GM10248 (cell line): ENCODE measurements at places on chromosomes 11 and 22.

GRCh38 chr11:8325591-8326304 is 62.1 kb upstream of the LMO1 start:
- no peak for DNase-seq

- no peak for DNase-seq
These were observed 117.3 kb downstream of the RASSF10 start for GRCh38 chr11:13126430-13126829.

DNA sequence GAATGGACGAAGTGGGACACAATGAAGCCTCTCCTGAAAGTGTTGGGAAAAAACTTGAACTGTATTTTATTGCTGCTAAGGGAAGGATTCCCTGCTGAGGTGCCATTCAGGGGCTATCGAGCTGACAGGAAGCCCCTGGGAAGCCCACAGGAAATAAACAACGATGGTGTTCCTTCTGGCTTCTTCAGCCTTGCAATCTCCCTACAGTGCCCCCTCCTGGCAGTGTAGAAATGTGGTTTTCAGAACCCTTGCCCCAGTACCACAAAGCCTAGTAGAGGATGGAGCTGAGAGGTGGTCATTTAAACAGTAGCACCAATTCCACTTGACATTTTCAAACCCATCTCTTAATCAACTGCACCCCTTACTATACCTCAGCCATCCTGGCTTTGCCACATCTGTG is 676.7 kb upstream of the ARHGAP42 start:
- DNase-seq = no peak

- DNase-seq = no peak
These were observed 78.9 kb downstream of the ZBTB16 start for GRCh38 chr11:114138411-114138810.

- DNase-seq = no peak
These were observed 2.3 kb upstream of the IL17REL start for GRCh38 chr22:50014655-50015401.

DNA sequence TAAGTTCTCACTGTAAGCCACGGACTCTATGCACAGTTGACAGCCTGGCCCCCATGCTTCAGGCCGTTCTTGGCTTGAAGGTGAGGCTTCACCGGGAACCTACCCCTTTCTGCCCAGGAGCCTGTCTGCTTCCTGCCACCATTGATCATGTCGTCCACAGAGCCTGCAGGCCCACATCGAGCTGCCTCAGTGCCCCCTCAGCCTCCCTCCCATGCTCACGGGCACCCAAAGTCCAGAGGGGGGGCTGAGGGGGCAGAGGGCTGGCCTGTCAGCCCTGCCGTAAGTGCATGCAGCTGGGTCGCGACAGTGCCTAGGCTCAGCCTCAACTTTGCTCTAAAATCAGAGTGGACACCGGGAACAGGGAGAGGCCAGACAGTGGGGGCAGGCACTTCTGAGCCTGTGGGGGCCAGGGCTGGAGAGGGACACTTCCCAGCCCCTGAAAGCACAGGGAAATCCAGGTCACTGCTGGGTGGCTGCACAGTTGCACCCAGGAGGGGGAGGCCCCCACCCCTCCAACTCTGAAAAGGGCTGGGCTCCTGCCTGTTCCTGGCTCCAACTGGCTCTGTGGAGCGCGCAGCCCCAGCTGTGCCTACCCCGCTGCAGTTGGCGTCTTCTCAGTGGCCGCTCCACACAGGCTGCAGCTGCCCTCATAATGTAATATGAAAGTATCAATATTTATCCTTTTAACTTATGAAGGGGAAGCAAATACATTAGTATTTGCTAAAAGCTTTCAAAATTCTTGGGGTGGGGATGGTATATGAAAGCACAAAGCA is 598.6 kb downstream of the DLG2 start:
- no peak for DNase-seq

DNA sequence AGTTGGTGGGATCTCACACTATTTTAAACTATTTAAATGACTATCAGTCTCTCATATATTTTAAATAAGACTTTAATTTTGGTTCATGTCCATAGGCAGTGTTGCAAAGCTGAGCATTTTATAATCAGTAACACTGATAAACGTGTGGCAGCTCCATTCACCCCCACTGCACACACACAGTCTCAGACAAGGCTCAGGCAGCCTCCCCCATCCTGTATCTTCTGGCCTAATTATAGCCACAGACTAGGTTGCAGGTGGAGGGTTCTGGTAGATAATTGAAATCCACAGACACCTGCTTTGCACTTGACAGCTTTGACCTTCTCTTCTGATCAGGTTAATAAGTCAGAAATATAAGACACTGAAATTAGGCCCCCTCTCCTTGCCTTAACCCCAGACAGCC is 118.5 kb upstream of the LDLRAD3 start:
- no peak for DNase-seq

GRCh38 chr22:27138471-27138870 is 481.1 kb downstream of the MIAT start:
- DNase-seq = no peak

DNA sequence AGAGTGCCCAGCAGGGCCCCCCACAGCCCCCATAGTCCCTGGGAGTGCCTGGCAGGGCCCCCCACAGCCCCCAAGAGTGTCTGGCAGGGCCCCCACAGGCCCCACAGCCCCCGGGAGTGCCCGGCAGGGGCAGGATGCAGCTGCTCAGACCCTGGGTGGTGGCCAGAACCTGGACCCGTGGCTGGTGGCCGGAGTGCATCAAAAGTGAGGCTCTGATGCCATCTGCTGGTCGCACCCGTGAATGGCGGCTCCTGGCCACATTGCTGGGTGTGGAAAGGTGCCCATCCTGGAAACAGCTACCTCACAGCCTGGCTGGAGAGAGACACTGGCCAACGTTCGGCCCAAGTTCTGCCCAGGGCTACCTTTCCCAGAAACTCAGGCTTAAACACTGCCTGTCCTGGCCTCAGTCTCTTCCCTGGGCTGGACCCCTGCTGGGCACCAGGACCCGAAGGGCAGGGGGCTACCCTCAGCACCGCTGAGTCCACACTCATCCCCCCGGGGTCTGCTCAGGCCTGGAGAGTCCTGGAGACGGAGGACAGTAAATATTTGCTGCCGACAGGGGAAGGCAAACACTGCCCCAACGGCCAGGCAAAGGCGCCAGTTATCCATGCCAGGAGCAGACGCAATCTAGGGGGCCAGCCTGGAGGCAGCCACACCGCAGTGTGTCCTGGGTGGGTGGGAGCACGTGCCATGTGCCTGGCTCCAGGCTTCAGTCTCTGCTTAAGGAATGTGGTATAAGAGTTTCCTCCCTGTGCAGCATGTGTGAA is 4.4 kb downstream of the INS start:
- peak; percentile 82 for DNase-seq

GRCh38 chr11:117600234-117600783 is 196.7 kb downstream of the DSCAML1 start:
- DNase-seq = no peak

DNA sequence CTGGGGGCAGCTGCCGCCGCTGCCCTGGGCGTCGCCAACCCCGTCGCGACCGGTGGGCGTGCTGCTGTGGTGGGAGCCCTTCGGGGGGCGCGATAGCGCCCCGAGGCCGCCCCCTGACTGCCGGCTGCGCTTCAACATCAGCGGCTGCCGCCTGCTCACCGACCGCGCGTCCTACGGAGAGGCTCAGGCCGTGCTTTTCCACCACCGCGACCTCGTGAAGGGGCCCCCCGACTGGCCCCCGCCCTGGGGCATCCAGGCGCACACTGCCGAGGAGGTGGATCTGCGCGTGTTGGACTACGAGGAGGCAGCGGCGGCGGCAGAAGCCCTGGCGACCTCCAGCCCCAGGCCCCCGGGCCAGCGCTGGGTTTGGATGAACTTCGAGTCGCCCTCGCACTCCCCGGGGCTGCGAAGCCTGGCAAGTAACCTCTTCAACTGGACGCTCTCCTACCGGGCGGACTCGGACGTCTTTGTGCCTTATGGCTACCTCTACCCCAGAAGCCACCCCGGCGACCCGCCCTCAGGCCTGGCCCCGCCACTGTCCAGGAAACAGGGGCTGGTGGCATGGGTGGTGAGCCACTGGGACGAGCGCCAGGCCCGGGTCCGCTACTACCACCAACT is 1.0 kb downstream of the FUT4 start:
- DNase-seq = no peak

DNA sequence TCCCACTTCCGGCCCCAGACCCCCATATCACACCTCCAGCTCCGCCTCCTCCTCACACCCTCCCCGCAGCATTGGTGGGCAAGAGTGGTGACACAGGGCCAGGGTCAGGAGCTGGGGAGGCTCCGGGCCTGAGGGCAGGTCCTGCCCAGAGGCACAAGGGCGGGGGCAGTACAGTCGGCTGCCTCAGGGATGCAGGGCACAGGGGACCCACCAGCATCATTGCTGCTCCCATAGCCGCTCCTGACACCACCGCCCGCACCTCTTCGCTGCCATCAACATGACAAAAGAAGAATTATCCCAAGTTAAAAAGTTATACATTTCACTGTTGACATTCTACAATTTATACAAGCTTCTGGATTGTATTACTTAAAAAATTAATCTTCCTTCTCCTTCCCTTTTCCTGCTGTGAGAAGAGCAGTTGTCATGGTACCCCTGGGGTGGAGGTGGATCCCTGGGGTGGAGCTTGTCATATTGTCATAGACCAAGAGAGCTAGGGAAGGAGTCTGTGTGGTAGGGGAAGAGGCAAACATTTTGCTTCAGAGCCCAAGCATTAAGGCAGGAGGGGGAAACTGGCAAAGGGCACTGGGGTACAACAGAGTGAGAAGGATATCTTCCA is 4.1 kb downstream of the SBF2 start:
- no peak for DNase-seq

- DNase-seq = peak; percentile 89
These were observed 88.1 kb downstream of the KCNQ1 start for GRCh38 chr11:2532704-2533586.

DNA sequence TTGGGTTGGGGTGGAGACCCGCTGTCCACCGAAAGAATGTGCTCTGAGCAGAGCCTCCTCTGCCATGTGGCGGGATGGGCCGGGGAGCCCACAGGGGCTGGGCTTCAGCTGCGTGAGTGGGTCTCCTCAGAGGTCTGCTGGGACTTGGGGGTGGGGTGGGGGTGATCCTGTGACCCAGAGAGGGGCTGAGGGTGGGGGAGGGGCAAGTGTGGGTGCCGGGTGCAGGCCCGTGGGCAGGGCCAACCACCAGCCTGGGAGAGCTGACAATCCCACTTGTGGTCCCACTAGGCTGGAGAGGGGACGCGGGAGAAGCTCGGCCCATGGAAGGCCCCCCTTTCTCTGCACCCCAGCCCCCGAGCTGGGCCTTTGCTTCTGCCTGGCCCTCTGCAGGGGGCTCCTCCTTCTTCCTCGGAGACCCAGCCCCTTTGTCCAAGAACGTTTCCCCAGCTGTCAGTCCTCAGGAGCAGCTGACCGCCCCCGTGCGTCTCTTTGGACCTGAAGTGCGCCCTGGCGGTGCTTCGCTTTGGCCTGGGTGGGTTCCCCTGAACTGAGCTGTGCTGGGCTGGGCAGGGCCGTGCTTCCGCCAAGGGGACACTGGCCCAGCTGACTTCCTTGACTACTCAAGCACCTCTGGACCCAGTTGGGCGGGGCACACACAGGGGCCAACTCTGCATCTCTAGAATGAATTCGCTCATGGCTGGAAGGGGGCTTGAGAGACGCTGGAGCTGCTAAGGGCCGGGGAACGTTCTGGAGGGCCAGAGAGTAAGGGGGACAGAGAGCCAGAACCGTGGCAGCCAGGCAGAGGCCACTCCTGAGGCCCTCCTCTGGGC is 30.2 kb downstream of the OSBPL5 start:
- DNase-seq = no peak

GRCh38 chr11:79466411-79466810 is 25.6 kb upstream of the TENM4 start:
- no peak for DNase-seq

DNA sequence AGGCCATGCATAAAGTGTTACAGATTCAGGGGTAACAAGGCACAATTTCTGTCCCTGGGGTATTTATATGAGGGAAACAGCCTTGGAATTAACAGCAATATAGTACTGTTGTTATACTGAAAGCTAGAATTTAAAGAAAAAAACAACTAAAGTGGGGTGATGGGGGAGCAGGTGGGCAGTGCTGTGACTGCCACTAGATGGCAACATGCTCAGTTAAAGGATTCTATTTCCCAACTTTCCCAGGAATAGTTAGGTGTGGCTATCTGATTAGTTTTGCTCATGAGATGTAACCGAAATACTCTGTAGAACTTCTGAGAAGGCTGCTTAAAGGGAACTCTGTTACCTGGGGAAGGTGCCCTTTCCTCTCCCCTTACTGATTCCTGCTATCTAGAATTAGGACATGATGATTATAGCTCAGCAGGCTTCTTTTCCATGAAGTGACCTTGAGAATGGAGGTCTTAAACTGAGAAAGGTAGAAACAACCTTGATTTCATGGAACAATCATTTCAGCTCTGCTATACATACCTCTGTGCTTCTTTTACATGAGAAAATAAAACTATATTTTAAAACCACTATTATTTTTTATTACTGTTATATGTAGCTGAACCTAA is 102.6 kb downstream of the RELT start:
- DNase-seq = no peak

- DNase-seq = no peak
These were observed 5.8 kb upstream of the GNAZ start for GRCh38 chr22:23064381-23065068.

DNA sequence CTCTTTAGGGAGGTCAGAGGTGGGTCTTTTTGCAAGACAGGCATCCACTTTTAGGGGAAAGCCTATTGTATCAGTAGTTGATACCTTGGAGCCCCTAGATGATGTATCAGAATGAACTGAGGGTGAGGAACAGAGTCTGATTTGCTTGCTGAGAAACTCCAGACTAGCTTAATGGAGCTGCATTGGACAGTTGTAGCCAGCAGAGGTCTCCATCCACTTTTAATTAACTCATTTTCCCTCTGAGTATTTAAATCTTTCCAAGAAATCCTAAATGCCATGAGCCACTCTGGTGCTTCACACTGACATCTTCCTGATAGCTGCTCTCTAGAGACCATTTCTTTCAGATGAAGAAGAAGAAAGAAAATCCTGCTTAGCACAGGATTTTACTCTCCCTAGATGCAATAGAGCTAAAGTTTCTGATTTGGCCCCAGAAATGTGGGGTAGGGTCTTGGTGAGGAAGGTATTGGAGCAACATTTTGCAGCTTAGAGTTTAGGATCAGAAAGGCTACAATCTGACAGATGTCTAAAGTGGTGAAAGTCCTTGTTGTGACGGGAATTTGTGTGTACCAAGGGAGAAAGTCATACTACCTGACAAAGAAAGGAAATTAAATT is 38.0 kb downstream of the EXT2 start:
- DNase-seq = peak; percentile 20

DNA sequence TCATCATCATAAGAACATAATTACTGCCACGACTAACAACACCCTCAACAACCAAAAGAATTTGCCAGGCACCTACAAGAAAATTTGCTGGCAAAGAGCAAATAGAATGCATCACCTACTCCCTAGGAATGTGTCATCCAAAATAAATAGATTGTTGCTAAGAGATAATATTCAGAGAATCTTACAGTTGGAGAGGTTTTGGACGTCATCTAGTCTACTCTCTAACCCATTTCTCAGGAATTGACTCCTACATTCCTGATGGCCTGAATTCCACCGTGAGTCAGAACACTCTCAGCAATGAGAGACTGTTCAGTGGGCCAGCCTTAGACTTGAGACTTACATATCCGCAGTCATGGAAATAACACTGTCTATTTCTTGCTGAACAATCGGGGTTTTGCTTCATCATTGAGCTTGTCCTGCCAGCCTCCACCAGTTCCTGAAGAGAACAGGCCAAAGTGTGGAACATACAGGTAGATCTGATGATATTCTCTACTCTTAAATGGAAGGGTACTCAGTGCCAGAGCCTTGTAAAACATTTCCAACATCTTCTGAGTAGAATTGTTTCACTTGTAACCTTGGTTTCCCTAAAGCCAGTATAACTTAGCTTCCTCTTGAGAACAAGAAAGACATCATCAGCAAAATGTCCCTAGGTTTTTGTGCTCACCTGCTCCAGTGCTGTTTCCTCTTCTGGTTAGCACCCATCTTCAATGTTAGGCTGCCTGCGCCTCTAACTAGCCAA is 8.3 kb downstream of the KIRREL3 start:
- no peak for DNase-seq

- DNase-seq = no peak
These were observed 8.5 kb upstream of the WDR74 start for GRCh38 chr11:62847767-62848314.
